ENCODE measurements at places on chromosomes 2 and 18.

DNA sequence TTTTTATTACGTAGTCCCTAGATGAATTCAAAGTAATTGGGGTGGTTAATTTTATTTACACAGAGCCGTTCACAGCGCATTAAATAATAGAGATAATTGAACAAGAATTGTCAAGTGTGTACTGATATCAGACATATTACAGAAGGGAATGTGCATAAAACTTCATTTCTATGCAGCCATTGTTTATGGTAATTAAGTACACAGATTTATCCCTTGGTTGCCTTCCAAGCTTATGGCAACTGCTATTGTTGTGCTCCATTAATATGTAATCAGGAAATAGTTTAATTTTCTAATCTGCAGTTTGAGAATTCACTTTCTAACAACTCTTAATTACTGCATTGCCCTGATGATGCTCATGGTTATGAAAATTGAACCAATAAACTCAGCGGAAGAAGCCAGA is 47.3 kb upstream of the OTX1 start:
- no peak for DNase-seq

DNA sequence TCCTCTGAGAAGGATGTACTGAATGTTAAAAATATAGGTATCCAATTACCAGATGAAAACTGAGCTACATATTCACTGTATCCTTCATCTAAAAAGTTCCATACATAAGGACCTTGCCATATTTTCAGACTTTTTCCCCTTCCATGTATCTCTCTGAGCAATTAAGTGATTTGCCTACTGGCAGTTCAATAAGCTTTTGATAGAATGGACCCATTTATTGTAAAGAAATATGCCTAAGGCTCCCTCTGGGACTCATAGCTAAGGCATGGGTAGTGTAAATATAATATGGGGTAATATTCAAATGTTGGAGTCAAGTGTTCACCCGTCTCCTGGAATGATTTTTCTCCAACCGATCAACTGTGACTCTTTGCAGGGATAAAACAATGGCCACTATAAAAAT is 135.4 kb upstream of the FSHR start:
- no peak for DNase-seq

GRCh38 chr2:154914561-154914960 is 216.1 kb downstream of the KCNJ3 start:
- DNase-seq, result no peak

- DNase-seq, result peak; percentile 47
Observed at GRCh38 chr2:99648178-99648844, 158.5 kb upstream of the REV1 start.

GRCh38 chr18:74506448-74507084 is 10.4 kb downstream of the CNDP2 start:
- DNase-seq, result no peak

Measured in hippocampal formation (tissue), 2 donors.